Activated CD4-positive, alpha-beta T cell treated with anti-CD3 and anti-CD28 coated beads, Interleukin-2, amount 50 U/mL, for 48 hours (primary cell): ENCODE measurements at places on chromosomes 12 and 14.

GRCh38 chr12:51549637-51550036 is 41.4 kb upstream of the SCN8A start:
- no peak for DNase-seq

- no peak for DNase-seq
Measured at GRCh38 chr12:95202691-95203486, 14.4 kb downstream of the FGD6 start.

DNA sequence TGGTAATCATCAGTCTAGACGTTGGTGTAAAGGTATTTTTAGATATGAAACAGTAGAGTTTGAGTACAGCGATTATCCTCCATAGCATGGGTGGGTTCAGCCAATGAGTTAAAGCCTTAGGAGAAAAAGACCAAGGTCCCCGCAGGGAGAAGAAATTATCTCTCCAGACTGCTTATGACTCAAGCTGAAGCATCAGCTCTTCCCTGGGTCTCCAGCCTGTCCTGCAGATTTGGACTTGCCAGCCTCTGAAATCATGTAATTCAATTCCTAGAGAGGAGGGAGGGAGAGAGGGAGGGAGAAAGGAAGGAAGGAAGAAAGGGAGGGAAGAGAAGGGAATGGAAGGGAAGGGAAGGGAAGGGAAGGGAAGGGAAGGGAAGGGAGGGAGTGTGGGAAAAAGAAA is 12.0 kb upstream of the DTX1 start:
- no peak for DNase-seq

- no peak for DNase-seq
Measured at GRCh38 chr12:74747305-74747704, 209.7 kb downstream of the ATXN7L3B start.

- no peak for DNase-seq
Measured at GRCh38 chr12:76764856-76765255, 941 bp downstream of the ZDHHC17 start.

GRCh38 chr14:95507174-95507573 is 9.3 kb downstream of the SYNE3 start:
- no peak for DNase-seq

DNA sequence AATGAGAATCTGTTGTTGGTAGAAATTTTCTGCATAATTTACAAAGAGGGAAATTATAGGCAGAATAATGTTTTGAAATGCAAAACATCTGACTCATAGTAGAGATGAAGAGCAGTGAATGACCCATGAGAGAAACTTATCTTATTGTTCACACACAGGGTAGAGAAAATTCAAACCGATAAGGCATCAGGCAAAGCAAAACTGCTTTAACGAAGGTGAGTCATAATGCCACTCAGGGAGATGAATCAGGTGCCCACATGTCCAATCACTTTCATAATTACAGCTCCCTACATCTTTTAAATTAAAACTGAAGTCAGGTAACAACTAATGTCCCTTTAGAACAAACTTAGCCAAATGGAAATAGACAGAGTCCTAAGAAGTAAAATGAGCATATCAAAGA is 265.6 kb upstream of the GARIN6 start:
- no peak for DNase-seq

DNA sequence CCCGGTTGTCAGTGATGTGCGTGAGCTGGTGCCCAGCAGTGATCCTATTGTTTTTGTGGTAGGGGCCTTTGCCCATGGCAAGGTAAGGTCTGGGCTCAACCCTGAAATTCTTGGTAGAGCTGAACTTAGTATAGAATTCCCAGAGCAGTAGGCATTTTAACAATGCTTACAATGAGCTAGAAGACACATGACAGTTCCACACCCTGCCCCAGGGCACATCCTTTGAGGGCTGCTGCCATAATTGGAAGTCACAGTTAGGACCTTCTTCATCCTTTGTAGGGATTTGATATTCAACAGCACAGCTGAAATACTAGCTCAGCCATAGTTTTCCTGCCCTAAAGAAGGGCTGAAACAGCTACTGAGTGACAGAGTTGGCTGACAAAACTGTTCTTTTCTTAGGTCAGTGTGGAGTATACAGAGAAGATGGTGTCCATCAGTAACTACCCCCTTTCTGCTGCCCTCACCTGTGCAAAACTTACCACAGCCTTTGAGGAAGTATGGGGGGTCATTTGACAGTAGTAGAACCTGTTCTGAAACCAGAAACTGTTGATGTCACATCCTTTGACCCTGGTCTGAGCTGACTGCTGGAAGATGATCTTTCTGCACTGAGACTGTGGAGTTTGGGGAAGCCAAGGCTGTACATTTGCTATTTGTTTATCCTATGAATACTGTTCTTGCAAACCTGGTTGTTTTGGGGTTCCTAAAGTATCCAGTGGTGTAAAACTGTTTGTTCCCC is 4.8 kb downstream of the EMG1 start:
- no peak for DNase-seq
